ENCODE measurements at places on chromosomes 7 and 10.

GRCh38 chr10:97179311-97179710 is 6.4 kb downstream of the SLIT1 start:
- DNase-seq, result no peak

DNA sequence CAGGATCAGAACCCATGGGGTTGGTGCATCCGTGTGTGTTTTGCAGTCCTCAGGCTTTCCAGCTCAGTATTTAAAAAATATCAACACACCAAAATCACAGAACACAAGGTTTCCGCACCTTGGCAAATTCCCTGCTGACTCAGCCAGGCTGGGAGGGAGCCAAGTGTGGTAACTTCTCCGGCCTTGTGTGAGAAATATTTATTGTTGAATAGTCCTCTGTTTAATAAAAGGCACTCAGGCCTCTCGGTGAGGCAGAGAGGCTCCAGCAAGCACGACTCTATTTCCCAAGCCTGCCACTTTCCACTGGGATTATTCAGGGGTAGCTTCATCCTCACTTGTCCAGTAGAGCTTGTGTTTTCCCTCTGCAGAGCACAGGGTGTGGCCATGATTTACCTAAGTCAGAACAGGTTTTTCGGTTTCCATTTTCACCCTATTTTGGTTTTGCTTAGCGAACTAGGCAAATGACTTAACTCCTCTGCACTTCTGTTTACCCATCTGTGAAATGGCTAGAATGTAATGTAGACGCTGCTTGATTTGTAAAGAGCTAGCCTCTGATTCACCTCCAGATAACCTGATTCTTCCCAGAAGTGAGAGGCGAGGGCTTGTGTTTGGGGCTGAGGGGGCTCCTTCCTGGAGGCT is 13.0 kb upstream of the CHST15 start:
- no peak for DNase-seq

DNA sequence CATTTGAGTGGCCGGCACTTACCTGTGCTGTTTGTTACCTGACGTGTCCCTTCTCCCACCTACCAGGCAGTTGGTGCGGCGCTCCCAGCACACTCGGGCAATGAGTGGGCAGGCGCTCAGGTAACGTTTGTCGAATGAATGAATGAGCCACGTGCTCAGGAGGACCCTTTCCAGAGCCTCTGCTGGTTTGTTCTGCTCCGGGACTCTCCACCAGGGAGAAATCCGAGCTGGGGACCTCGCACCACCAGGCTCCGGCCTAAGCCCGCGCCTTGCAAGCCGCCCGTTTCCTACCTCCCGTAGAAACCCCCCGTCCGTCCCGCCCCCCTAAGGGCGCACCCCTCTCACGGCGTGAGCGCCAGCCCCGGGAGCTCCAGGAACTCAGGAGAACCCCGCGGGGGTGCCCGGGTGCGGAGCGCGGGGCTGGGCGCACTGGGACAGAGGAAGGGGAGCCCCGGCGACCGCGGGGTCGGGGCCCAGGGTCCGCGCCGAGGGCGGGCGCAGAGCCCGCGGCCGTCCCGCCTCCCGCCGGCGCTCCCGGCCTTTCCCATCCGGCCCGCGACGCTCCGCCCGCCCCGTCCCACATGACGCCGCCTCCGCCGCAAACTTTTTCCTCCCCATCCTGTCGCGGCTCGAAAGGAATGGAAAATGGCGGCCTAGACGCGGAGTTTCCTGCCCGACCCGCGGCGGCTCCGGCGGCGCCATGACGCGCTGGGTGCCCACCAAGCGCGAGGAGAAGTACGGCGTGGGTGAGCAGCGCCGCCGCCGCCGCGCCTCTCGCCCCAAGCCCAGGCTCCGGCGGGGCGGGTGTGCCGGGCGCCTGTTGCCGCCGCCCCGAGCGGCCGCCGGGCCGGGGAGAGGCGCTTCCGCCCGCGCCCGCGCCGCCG is at the start of gene DOCK1:
DOCK1 (plus strand) TSS at position 611 of the 884 bp plus-strand sequence; CDS start at position 701, 90 bp downstream.
- DNase-seq, result no peak

GRCh38 chr7:64516451-64516850 is 46.4 kb downstream of the ZNF680 start:
- no peak for DNase-seq

DNA sequence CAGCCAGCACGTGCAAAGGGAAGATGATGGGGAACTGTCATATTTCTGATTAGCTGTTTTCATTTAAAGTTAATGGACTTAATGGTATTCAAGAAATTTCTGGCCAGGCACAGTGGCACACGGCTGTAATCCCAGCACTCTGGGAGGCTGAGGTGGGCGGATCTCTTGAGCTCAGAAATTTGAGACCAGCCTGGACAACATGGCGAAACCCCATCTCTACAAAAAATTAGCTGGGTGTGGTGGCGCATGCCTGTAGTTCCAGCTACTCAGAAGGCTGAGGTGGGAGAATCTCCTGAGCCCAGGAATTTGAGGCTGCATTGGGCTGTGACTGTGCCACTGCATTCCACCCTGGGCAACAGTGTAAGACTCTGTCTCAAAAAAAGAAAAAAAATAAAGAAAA is 18.7 kb downstream of the STN1 start:
- DNase-seq, result no peak

- DNase-seq, result no peak
Measured at GRCh38 chr10:21385996-21386585, 139.4 kb downstream of the SKIDA1 start.

DNA sequence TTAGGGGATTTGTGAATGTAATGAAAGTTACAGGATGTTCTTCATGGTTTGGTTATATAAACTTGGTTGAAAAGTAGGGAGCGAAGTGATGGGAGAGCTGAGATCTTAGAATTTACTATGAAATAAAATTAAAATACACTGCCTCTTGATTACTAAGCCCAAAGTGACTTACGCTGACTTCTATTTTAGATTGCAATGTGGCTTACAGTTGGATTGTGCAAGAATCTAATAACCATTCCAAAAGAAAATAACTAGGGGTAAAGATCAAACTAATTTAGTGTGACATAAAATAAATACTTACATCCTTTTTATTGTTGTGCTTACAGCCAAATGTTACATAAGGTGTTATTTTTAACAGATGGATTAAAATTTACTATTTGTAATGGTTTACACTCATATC is 15.3 kb downstream of the WNT16 start:
- DNase-seq, result no peak

- no peak for DNase-seq
Measured at GRCh38 chr10:110637558-110638053, 6.5 kb upstream of the RBM20 start.

GRCh38 chr10:124497196-124497881 is 35.7 kb downstream of the LHPP start:
- DNase-seq, result no peak

DNA sequence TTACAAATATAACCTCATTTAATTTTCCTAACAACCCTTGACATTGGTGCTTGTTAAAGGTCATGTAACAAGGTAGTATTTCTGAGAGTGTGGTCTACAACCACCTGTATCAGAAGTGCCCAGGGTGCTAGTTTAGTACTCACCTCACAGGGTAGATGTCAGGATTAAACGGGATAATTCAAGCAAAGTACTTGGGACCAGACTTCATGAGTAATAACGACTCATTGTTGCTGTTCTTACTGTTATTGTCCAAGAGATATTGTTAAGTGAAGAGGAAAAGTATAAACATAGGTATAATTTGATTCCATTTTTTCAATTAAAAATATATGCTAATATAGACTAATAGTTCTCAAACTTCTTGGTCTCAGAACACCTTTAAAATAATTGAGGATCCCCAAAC is 179.3 kb downstream of the WNT2 start:
- no peak for DNase-seq

DNA sequence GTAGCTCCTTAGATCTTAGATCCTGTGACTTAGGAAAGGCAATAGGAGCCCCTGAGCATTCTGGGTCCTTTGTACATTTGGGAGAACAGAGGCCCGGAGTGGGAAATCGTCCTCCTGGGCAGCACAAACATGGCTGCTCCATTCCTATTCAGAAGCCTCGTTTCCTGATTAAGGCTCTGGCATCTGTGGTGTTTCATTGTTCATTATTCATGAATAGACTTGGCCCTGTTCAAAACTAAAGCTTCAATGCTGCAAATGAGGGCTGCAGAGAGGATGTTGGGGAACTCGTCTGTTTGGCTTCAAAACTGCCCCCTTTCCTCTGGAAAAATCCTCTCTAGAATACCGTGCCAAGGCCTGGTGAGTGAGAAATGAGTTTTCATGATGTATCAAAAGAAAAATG is 3.4 kb upstream of the HTRA1 start:
- DNase-seq, result no peak

DNA sequence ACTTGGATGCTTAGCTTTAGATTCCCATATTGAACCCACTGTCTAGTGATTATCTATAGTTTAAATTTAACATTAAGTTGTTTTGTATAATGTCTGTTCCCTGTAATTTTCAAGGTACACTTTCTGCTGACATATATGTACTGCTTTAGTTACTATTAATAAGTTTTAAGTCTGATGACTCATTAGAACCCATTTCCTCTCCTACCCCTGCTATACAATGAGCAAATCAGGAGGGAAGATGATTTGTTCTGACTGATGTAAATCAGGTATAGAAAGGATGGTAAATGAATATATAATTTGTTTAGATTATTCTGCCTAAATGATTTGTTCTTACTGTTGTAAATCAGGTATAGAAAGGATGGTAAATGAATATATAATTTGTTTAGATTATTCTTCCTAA is 691.8 kb downstream of the NXPH1 start:
- no peak for DNase-seq

DNA sequence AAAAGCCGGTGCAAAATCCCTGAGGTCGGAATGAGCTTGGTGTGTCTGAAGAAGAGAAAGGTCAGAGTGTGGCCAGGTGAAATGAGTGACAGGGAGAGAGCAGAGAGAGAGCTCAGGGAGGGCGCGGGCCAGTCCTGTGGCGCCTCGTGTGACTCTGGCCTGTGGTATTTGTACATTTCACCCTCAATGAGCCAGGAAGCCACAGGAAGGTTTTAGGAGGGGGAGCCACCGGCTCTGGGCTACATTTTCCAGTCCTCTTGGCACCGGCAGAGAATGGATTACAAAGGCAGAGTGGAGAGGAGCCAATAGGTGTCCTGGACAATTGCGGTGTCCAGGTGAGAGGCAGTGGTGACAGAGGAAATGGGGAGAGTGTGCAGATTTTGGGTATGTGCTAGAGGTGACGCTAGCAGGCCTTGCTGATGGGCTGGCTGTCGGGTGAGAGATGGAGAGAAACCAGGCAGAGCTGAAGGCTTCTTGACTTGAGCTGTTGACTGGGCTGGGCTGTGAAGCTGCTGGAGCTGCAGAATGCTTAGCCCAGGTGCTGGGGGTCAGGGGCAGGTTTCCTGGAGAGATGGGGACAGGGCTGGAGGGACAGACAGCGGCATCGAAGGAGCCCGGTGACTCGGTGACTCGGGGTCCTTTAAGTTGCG is 38.1 kb downstream of the COL13A1 start:
- no peak for DNase-seq

DNA sequence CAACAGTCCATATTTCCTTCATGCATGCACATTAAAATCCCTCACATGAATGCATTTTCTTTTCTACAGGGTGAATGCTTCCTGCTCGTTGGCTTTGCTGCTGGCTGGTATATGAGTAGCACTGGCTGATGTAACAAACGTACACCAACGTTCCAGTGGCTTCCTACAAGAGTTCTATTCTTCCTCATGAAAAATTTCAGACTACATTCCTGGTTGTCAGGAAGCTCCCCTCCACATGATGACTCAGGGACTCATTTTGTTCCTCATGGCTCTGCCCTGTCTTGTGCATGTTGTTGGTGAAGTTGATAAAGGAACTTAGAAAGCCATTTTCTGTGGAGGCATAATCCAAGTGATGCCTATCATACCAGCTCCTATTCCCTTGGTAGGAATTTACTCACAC is 470.7 kb upstream of the KLF6 start:
- no peak for DNase-seq

All from activated CD8-positive, alpha-beta memory T cell treated with anti-CD3 and anti-CD28 coated beads for 1 hour (primary cell).